ENCODE measurements at places on chromosomes 11 and 22.
A peak's percentile ranks its signal among the peaks of the same experiment; 100 is the strongest.

- no peak for DNase-seq
These were observed 19.5 kb upstream of the CHKA start for GRCh38 chr11:68140496-68141245.

DNA sequence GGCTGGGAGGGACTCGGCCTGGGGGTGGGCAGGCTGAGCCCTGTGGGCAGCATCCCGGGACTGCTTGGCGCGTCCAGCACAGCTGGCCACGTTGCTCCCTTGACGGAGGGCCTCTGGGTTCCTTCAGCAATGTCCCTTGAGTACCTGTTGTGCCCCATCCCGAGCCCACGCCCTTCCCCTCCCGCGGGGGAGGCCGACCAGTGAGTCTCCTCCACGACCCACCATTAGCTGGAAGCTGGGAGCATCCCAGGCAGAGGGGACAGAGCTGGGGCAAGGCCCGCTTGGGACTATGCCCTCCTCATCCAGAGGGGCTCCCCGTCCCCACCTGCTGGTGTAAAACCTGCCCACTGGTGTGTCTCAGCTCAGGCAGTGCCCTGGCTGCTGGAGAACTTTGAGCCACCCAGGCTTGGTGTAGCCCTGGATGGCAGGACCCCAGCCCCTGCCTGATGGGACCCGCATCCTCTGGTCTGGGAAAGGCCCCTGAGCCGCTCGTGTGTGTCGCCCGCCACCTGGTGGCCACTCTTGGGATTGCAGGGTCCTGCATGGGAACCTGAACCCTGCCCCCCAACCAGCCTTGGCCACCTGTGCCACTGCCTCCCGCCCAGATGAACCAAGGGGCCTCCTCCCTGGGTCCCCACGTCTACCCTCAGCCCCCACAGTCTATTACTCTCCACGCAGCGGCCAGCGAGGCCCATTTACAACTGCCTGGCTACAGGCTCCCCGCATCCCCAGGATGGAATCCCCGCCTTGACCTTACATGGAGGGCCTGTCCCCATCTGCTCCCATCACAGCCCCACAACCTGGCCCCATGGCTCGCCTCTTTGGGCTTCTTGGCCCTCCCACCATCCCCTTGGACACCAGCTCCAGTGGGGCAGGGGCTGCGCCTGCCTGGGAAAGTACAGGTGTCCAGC is 16.6 kb upstream of the ARHGAP8 start:
- DNase-seq = peak; percentile 36

GRCh38 chr11:111123463-111124398 is 121.8 kb upstream of the POU2AF2 start:
- no peak for DNase-seq

DNA sequence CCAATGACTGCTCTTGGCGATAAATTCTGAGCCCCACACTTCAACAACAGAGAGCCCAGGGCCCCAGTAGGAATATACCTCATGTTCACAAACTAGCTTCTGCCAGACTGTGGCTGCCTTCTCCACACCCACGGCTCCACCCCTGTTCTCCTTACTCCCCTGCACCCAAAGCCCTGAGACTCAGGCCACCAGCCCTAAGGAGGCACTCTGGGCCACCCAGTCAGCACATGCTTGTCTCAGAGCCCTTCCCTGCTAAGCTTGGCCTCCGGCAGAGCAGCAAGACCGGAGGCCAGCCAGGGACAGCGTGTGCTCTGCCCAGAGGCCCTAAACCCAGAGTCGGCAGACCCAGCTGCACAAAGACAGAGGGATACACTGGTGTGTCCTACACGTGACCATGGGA is 27.9 kb downstream of the SPATA19 start:
- DNase-seq = no peak

DNA sequence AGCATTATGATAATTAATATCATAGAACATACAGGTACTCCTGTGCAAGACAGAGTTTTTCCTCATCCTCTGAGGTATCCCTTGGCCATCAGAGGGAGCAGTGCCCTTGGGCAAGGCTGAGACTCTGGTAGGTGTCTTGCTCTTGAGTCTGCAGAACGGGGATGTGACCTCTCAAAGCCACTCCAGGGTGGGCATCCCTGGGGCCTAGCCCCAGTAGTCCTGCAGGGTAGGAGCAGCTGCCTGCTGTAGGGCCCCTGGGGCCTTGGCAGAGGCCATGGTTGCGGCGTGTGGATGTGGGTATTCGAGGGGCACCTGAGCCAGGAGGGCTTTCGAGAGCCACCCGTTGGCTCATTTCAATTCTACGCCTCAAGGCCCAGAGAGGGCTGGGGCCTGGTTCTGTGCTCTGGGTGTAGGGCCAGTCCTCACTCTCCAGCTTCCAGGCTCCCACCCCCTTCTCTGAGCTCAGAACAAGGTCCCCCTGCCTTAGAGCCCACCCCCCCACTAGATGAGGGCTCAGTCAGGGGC is 7.7 kb upstream of the OMP start:
- DNase-seq = no peak

DNA sequence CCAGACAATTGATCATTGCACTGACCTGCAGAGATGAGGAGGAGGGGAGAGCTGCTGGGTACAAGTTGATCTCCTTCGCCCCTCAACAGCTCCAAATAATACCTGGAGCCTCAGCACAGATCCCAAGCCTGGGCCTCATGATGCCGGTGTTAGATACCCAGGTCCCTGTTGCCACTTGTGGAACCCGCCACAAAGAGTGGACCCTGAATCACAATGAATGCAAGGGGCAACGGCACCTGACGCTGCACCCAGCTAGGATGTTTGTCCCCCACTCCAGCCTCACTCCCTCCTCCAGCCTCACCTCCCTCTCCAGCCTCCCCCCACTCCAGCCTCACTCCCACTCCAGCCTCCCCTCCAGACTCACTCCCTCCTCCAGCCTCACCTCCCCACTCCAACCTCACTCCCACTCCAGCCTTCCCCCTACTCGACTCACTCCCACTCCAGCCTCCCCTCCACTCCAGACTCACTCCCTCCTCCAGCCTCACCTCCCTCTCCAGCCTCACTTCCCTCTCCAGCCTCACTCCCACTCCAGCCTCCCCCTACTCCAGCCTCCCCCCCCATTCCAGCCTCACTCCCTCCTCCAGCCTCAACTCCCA is 879.0 kb downstream of the BRD1 start:
- DNase-seq = no peak

- no peak for DNase-seq
These were observed 11.5 kb upstream of the PARVB start for GRCh38 chr22:44012591-44012990.

DNA sequence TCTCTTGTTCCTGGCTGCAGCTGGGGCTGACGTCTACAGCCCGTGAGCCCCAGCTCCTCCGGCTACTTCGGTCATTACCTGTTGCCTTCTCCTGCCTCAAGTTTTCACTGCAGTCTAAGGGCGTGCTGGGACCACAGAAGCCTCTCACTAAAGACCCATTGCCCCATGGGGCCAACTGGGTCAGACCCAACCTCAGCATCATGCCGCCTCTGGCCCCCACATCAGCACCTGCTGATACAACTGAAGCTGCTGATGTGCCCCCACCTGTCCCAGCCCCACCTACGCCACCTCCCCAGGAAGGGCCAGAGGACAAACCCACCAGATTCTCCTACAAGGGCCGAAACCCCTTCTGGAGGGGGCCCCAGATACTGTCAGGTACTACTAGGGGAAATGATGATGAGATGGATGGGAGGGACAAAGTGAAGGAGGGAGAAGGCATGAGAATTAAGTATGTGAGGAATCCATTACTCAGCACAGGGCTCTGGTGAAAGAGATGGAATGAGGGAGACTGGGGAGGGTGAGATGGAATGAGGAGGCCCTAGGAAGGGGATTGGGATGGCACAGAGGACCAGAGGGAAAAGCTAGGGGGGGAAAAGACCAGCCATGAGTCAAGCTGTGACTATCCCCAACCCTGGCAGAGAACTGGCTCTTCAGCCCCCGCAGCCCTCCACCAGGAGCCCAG is 5.1 kb downstream of the C11orf42 start:
- DNase-seq = no peak

- no peak for DNase-seq
These were observed 35.5 kb upstream of the KRTAP5-7 start for GRCh38 chr11:71491531-71491930.

GRCh38 chr22:39070186-39070585 is 6.9 kb upstream of the APOBEC3G start:
- DNase-seq = no peak

DNA sequence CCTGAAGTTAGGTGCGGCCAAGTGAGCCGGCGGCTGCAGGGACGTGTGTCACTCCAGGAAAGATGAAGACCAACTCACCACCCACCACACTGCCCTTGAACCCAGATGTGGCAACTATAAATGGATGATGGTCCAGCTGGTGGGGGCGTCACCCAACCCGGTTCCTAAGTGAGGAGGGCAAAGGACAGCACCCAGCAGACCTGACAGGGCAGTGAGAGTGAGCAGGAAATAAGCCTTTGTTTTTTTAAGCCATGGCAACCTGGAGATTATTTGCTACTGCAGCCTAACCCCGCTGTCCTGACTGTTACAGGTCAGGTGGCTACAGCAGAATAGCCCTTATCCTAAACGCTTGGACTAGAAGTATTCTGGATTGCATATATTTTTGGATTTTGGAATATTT is 228.9 kb downstream of the CTTN start:
- no peak for DNase-seq

GRCh38 chr22:47384977-47385376 is 622.5 kb downstream of the TBC1D22A start:
- no peak for DNase-seq

- no peak for DNase-seq
These were observed 220.1 kb upstream of the SORL1-AS1 start for GRCh38 chr11:121672630-121673487.

DNA sequence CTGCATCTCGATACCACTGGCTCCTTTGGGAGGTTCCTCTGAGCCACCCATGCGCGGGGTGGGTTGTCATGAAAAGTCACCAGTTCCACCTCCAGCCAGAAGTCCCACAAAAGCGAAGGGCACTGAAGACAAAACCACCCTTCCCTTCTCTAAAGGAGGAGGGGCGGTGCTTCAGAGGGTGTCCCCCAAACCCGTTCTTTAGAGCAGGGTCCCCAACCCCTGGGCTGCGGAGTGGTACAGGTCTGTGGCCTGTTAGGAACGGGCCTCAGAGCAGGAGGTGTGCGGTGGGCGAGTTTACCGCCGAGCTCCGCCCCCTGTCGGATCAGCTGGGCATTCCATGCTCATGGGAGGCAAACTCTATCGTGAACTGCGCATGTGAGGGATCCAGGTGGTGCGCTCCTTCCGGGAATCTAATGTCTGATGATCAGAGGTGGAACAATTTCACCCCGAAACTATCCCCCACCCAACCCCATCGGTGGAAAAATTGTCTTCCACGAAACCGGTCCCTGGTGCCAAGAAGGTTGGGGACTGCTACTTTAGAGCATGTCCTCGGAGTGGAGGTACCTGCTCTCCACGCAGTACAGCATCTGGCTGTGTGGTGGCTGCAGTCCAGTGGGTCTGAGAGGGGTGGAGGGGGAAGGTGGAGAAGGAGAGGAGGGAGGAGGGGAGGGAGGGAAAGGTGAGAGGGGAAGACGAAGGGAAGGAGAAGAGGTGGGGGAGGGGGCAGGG is 72.9 kb upstream of the SEPTIN5 start:
- no peak for DNase-seq

GRCh38 chr11:68825571-68825970 is 16.1 kb downstream of the CPT1A start:
- no peak for DNase-seq

DNA sequence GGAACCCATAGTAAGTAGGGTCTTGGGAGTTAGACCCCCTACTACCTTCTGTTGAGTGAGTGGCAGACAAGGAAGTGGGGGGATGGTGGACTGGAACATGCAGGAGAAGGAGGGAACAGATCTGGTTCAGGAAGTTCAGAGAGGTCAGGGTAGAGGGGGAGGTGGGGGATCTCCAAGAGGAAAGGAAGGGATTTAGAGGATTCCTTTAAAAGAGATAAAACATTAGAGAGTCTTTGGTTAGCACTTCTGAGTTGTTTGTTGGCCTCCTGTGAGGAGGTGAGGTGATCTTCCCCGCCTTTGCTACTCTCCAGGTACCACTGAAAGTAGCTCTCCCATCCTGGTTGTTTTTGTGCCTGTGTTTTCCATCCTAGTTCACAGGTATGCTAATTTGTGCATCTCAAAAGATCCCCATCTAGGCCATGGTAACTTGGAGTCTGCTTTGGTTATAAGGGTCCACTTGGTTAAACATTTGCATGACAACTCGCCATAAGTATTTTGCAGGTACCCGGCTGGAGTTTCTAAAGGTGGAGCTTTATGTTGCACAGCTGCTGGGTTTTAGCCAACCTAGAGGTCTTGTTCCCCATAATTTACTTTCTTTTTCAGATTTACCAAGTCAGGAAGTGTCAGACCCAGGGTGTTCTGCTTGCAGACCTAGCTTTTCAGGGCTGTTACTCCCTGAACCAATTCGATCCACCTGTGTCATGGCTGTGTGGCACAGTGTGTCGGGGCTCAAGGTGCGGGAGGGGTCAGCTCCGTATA is 79.3 kb upstream of the SORL1 start:
- DNase-seq = no peak

DNA sequence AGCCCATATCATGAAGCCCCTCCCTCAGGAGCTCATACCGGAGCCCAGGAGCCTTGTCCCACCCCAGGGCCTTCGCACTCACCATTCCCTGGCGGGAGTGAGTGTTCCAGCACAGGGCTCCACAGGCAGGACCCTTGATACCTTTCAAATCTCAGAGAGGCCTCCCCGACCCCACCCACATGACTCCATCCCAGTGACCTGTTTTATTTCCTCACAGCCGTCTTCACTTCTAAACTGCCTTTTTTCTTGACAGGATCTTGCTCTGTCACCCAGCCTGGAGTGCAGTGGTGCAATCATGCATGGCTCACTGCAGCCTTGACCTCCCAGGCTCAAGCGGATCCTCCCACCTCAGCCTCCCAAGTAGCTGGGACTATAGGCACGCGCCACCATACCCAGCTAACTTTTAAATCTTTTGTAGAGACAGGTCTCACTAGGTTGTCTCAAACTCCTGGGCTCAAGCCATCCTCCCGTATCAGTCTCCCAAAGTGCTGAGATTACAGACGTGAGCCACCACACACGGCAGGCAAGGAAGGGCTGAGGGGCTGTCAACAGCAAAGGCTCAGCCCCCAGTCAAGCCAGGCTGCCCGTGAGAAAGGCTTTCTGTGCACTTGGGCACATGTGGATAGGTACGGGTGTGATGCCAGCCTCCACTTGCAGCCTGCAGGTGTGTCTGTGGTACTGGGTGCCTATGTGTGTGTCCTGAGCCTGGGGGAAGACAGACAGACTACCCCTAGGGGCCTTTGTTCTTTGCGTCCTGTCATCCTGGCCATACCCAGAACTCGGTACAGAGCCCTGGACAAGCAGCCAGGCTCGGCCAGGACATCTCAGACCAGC is 9.3 kb downstream of the RPL3 start:
- DNase-seq = peak; percentile 51

- no peak for DNase-seq
These were observed 24.7 kb downstream of the PANX1 start for GRCh38 chr11:94153320-94153719.

DNA sequence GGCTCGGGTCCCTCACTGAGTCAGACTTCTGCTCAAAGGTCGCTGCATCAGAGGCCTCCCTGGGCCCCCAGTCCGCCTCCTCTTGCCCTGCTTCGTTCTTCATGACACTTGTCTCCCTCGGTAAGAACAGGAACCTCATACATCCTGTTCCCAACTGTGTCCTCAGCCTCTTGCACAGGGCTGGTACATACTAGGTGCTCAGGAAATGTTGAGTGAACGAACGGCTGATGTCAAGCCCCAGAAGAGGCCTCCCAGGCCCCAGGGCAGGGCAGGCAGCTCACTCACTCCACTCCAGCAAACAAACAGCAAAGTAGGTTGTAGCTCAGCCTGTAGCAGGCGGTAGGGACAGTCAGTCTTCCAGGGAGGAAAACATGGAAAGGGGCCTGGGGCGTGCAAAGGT is 17.2 kb downstream of the SYNGR1 start:
- no peak for DNase-seq

All from MV-4-11 (cell line).